ENCODE measurements at places on chromosomes 6 and 20. TPM values are rescaled to one million over a fixed set of nuclear protein-coding genes. Genes with fewer than 3 reads are reported as not detected.

HECA gene
- 35.8 TPM for total RNA-seq

OR2J3 gene
- total RNA-seq: not detected

BIRC7 gene
- total RNA-seq: 2.7 TPM

DAAM2 gene
- total RNA-seq: 22.1 TPM

BPIFA1 gene
- not detected for total RNA-seq

CST2 gene
- not detected for total RNA-seq

SRC gene
- 48.6 TPM for total RNA-seq

TRDN gene
- total RNA-seq: not detected

MYH7B gene
- total RNA-seq: under 0.01 TPM

MUC21 gene
- 207 TPM for total RNA-seq

SPAG4 gene
- total RNA-seq: 6.9 TPM

MOXD1 gene
- total RNA-seq: 16.0 TPM

DLL1 gene
- total RNA-seq: 43.5 TPM

CCDC170 gene
- 2.0 TPM for total RNA-seq

C6orf15 gene
- total RNA-seq: not detected

RAMACL gene
- 2.2 TPM for total RNA-seq

PKIB gene
- total RNA-seq: 2.7 TPM

ADA gene
- 25.3 TPM for total RNA-seq

TP53TG5 gene
- not detected for total RNA-seq

CLIC5 gene
- total RNA-seq: 3.4 TPM

ETV7 gene
- 2.2 TPM for total RNA-seq

TMC2 gene
- not detected for total RNA-seq

CENPW gene
- 6.4 TPM for total RNA-seq

ARID1B gene
- total RNA-seq: 141 TPM

IL17F gene
- total RNA-seq: not detected

SEMG2 gene
- not detected for total RNA-seq

RRAGD gene
- 6.4 TPM for total RNA-seq

ABHD16B gene
- not detected for total RNA-seq

HMGCLL1 gene
- 1.7 TPM for total RNA-seq

CUL7 gene
- total RNA-seq: 13.0 TPM

LRP11 gene
- total RNA-seq: 35.1 TPM

RIPPLY2 gene
- not detected for total RNA-seq

SMLR1 gene
- total RNA-seq: not detected

RFX6 gene
- not detected for total RNA-seq

MTHFD1L gene
- total RNA-seq: 2.7 TPM

NCOA6 gene
- total RNA-seq: 19.2 TPM
